Activated T-helper 1 cell treated with anti-CD3 and anti-CD28 coated beads, Interleukin-12 subunit alpha, Interleukin-12 subunit beta, Interleukin-2, Interleukin-4 antibody, amounts not matched to agents 30 ng/mL and 10 ng/mL and 1 ng/mL, durations not matched to agents 14 hours and 24 hours and 36 hours (primary cell): ENCODE measurements at places on chromosomes 4 and X. TPM values are rescaled to one million over a fixed set of nuclear protein-coding genes. Genes with fewer than 3 reads are reported as not detected.

- H3K36me3 ChIP-seq: no peaks in the 10 kb centered on the region
- no peaks in the 10 kb centered on the region for H3K4me1 ChIP-seq
- H3K4me3 ChIP-seq: no peak overlapping the region
- H3K27ac ChIP-seq: no peak overlapping the region
- no peaks in the 10 kb centered on the region for H3K27me3 ChIP-seq
These were observed 232.2 kb upstream of the SLIT2 start for GRCh38 chr4:20019310-20020015.

GRCh38 chr4:123215536-123215935 is 181.1 kb upstream of the SPRY1 start:
- no peaks in the 10 kb centered on the region for H3K4me1 ChIP-seq
- H3K27me3 ChIP-seq: no peaks in the 10 kb centered on the region
- H3K27ac ChIP-seq: no peak overlapping the region
- DNase-seq: no peak
- no peak overlapping the region for H3K4me3 ChIP-seq
- H3K36me3 ChIP-seq: no peaks in the 10 kb centered on the region

Gene FGB
- not detected in 2 replicates for total RNA-seq

- H3K27ac ChIP-seq: no peak overlapping the region
- no peak for DNase-seq
- H3K4me3 ChIP-seq: no peak overlapping the region
- H3K4me1 ChIP-seq: no peaks in the 10 kb centered on the region
These were observed 28.2 kb upstream of the PPP2R2C start for GRCh38 chr4:6500481-6501140.

Gene TCEAL6
- total RNA-seq: not detected in 2 replicates

DNA sequence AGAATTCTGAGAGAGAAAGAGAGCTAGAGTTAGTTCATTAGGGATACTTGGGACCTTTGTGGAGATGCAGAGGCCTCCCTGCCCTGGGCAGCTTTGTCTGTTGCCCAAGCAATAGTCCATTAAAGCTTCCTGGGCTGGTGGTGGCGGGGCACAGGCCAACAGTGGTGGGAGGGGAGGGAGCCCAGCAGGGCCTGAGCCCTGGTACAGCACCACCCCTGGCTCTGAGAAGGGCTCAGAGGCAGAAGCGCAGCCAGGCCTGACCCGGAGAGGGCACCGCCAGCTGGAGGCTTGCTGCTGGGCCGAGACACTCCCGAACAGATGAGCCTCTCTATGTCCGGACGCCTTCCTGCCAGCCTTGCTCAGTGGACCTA is 65.3 kb downstream of the EFNB1 start:
- peaks cover 2% of the 10 kb centered on the region for H3K27me3 ChIP-seq
- H3K27ac ChIP-seq: no peak overlapping the region
- no peak for DNase-seq
- no peaks in the 10 kb centered on the region for H3K36me3 ChIP-seq
- no peak overlapping the region for H3K4me3 ChIP-seq

DNA sequence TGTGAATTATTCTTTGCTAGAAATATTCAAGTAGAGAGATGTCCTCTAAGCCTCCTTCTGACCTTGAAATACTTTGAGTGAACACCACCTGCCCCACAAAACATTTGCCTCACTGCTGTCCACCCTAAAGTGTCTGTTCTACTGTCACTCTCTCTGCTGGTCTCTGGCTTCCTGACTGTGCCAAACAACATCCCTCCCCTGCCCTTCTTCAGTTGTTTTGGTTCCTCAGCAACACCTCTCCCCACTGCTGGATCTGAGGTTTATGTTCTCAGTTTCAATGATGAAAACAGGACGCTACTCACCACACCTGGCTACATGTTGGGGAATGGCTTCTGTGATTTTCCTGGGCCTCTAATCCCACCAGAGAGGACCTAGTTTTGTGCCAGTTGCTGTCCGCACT is 456.9 kb downstream of the BCOR start:
- H3K27me3 ChIP-seq: no peaks in the 10 kb centered on the region
- H3K4me3 ChIP-seq: no peak overlapping the region
- H3K4me1 ChIP-seq: peaks cover 31% of the 10 kb centered on the region
- peak overlapping the region; percentile 79 for H3K27ac ChIP-seq
- DNase-seq: no peak

DNA sequence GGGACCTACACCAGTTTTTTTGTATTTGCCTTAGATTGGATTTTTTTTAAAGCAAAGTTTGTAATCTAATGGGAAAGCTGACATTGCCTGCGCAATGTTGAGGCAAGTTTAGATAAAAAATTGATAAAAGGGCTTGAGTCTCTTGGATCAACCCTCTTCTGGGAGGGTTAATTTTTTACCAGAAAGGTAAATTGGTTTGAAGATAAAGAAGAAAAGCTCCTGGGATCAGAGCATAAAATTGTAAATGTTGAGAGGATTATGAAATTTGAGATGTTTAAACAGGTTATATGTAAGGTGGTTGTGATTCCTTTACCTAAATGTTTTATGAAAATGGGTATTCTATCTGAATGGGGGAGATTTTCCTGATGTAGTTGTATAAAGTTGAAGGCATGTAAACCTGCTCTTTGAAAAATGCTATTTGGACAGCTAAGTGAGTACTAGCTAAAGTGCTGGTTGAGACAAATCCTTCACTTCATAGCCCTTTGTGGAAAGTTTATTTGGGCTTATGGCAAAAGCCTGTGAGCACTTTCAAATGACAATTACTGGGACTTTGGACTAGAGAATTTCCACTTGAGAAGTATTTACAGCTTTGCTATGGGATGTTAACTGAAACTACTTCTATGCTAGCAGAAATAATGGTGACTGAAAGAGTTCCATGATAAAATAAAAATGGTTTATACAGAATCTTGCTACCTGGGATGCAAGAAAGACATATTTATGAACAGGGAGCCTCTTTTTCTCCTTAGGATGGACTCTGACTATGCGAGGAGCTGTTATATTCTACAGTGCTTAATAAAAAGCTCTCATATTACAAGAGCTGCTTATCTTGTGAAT is 56.2 kb downstream of the UGT2B10 start:
- DNase-seq: no peak
- H3K36me3 ChIP-seq: no peaks in the 10 kb centered on the region
- H3K27me3 ChIP-seq: no peaks in the 10 kb centered on the region
- no peak overlapping the region for H3K27ac ChIP-seq
- no peak overlapping the region for H3K4me3 ChIP-seq
- no peaks in the 10 kb centered on the region for H3K4me1 ChIP-seq
